ENCODE measurements at places on chromosomes 13 and 19.

DNA sequence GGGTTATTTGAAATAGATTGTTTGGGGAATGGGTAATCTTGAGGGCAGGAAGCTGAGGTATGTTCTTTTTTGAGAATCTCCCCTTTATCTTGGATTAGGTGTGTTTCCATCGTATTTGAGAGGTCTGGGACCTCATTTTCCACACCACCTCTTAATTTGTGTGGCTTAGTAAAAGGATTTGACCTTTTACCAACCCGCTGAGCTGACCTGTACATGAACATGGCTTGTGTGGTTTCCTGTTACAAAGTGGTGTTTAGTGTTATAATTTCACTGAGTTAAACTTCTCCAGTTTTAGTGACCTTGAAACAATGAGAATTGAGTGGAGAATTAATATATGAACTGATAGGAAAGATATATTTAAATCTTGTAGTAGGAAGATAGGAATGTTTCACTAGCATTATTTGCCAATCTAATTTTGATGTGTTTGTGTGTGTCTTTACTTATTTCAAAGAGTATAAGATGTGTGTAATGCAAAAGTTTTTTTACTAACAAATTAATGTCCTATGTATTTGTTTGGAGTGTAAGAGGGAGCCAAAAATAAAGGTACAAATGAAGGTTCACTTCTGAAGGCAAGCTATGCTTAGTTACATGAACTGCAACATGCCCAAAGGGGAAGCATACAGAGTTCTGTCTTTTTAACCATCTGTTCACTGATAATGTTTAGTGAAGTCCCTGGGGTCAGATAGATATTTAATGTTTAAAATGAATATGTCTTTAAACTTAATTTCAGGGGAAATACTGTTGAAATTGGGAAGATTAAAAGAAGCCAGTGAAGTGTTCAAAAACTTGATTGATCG, 17.1 kb downstream of the NAA16 start:
- no peak for DNase-seq

DNA sequence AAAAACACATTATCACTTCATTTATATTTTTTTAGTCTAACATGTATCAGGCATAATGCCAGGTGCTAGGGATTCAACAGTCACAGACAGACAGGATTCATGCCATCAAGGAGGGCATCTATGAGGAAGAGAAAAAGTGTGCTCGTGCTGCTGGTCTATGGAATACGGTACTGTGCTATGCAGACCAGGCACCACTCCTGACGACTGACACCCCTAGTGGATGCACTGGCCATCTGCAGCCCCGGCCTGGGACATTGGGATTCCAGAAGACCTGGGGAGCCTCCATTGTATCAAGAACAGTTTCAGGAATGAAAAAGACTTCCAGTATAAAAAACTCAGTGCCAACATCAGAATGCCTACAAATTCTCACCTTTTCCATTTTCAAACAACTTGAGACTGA, 94.0 kb downstream of the KLF12 start:
- peak; percentile 19 for DNase-seq

- no peak for DNase-seq
Measured at GRCh38 chr19:8609279-8610040, 1.1 kb downstream of the ADAMTS10 start.

- DNase-seq: no peak
Measured at GRCh38 chr13:40113643-40114304, 458.3 kb downstream of the COG6 start.
